ENCODE measurements at places on chromosomes 12 and 14. TPM values are rescaled to one million over a fixed set of nuclear protein-coding genes. Genes with fewer than 3 reads are reported as not detected.
A peak's percentile ranks its signal among the peaks of the same experiment; 100 is the strongest.

The TRPV4 gene
- total RNA-seq, result not detected

The CFAP251 gene
- 1.9 TPM for total RNA-seq

- DNase-seq, result no peak
Measured at GRCh38 chr12:51210690-51211395, 7.0 kb downstream of the POU6F1 start.

GRCh38 chr14:65299826-65300225, 112.7 kb upstream of the FUT8 start:
- DNase-seq, result no peak

GRCh38 chr14:23182372-23183157, 895 bp downstream of the SLC7A8 start:
- peak; percentile 22 for DNase-seq

GRCh38 chr12:53499266-53500141, at the start of gene MAP3K12:
MAP3K12 (minus strand) TSS chr12:53499458; CDS start chr12:53487391, 12,067 bp downstream.
- peak; percentile 72 for DNase-seq

DNA sequence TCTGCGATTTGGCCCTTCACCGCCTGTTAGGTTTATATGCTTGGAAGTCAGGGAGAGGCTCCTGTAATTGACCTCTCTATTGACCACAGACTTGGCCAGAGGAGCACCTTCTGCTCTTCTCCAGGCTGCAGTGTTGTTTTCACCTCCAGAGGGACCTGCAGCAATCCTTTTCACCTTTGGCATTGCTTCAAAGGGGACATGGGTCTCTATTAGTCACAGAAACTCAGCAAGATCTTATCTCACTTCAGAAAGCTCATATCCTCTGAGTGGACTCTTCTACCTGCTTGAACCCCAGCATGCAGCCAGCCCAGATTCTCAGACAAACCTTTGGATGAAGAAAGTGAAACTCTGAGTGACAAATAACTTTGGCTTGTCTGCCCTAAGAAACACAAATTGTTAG, 339.3 kb downstream of the NRXN3 start:
- DNase-seq, result no peak

GRCh38 chr12:29783773-29784666, at the start of gene TMTC1:
TMTC1 (minus strand) TSS chr12:29783942; CDS start chr12:29783751, 191 bp downstream.
- DNase-seq, result no peak

- DNase-seq, result no peak
Measured at GRCh38 chr12:93786656-93787397, 109.7 kb downstream of the CRADD start.

GRCh38 chr12:57782243-57782607, 362 bp upstream of the TSFM start:
- DNase-seq, result no peak

GRCh38 chr12:30959110-30959710, 32.7 kb downstream of the TSPAN11 start:
- no peak for DNase-seq

DNA sequence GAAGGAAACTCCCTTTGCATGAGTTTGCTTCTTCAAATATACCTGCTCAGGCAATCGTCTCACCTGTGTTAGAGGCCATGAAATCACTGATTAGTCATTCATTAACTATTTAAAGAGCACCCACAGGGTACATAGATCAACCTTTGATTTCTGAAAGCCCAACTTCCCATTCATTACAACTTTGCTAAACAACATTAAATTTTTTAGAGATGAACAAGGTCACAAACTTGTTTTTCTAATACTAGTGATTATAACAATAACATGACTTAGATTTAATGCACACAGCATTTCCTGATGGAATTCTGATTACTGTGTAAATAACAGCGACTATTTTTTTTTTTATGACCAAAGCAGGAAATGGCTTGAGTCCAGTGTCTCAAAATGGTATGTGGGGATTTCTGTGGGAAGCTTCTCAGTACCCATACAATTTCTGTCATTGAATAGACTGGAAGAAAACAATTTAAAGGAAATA, 5.4 kb upstream of the ERO1A start:
- DNase-seq, result no peak

DNA sequence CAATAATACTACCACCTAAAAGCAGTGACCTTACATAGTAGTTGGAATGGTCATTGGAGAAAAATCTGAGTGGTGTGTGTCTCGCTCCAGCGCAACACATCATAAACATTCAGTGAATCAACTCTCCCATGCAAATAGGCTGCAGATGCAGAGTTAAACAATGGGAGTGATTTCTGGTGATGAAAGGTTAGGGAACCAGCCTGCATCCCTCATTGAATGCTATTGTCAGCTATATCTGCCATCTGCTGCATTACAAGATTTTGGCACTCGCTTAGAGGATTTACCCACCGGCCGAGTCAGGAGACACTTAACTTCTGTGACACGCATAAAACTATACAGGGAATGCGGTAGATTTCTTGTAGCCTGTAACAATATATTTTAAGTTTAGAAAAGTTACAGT, 900.9 kb downstream of the FLRT2 start:
- no peak for DNase-seq

- peak; percentile 6 for DNase-seq
Measured at GRCh38 chr14:104420990-104421389, 158.6 kb upstream of the C14orf180 start.

- no peak for DNase-seq
Measured at GRCh38 chr12:79255288-79255687, 390.7 kb downstream of the SYT1 start.

DNA sequence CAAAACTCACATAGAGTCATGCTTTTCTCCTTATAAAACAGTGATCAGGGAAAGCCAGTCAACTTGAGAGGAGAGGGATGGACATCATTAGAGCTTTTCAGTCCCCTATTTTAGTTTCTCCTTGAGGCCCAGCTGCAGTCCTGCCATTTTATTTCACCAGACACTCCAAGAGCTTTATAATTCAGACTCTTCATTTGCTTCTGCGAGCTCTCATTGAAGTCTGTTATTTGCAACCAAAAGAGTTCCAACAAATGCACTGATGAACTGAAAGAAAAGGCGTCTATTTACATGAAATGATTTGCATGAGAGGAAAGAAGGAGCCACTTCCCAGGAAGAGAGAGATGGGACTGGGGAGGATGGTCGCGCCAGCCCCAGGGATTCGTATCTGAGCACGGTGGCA, 86.8 kb downstream of the NDUFA12 start:
- DNase-seq, result no peak

DNA sequence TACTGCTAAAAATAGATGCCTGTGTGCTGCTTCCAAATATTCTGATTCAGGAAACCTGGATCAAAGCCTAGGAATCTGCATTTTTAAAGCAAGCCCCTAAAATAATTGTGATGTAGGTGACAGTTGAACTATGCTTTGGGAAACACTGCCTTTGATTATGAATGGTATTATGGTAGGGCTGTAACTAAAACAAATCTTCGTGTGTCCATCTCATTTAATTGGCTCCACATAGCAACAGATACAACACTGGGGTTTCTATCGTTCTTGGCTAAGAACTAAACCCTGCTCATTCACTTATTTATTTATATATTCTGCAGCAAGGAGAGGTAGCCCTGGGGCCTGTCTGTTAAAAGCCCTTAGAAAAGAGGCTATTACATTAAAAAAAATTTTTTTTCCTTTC, 23.0 kb upstream of the ITGA5 start:
- DNase-seq, result no peak

DNA sequence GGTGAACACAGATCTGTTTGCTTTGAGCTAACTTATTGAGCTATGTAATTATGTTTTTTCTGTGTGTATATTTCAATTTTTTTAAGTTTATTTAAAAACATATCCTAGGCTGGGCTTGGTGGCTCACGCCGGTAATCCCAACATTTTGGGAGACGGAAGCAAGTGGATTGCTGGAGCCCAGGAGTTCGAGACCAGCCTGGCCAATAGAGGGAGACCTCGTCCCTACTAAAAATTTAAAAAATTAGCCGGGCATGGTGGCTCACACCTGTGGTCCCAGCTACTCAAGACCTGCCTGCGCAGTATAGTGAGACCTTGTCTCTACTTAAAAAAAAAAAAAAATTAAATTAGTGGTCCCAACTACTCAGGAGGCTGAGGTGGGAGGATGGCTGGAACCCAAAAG, 16.2 kb upstream of the RNASE1 start:
- DNase-seq, result no peak

DNA sequence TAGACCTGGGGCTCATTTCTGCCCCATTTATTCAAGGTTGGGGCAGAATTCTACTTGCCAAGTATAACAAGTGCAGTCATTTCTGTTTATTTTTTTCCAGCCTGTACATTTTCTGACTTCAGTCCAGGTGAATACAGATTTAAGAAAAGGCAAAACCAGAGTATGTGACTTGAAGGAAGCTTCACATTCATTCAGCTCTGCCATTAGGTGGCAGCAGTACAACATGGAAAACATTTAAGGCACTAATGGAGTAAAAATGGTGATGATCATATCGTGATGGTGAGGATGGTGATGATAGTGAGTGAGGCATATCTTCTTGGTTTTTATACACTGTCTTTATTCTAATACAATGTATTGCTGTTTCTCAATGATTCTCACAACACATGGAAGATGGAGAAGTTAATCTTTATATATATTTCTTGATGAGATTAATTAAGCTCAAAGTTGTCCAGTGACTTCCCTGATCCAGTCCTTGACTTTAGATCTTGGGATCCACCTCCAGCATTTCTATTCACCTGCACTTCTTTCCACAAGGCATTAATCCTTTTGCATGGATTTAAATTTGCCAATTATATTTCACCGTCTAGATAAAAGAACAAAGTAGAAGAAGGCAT, 176.7 kb upstream of the SEL1L start:
- no peak for DNase-seq

DNA sequence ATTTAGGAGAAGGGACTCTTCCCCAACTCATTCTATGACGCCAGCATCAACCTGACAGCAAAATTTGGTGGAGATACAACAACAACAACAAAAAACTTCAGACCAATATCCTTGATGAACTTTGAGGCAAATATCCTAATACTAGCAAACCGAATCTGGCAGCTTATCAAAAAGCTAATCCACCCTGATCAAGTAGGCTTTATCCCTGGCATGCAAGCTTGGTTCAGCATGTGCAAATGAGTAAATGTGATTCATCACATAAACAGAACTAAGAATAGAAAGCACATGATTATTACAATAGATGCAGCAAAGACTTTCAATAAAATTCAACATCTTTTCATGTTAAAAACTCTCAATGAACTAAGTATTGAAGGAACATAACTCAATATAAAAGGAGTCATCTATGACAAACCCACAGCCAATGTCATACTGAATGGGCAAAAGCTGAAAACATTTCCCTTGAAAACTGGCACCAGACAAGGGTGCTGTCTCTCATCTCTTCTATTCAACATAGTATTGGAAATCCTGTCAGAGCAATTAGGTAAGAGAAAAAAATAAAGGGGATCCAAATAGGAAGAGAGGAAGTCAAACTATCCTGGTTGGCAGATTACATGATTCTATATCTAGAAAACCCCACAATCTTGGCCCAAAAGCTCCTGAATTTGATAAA, 233.3 kb downstream of the CCDC59 start:
- no peak for DNase-seq

GRCh38 chr12:53099071-53099882, 1.8 kb downstream of the IGFBP6 start:
- DNase-seq, result peak; percentile 90

DNA sequence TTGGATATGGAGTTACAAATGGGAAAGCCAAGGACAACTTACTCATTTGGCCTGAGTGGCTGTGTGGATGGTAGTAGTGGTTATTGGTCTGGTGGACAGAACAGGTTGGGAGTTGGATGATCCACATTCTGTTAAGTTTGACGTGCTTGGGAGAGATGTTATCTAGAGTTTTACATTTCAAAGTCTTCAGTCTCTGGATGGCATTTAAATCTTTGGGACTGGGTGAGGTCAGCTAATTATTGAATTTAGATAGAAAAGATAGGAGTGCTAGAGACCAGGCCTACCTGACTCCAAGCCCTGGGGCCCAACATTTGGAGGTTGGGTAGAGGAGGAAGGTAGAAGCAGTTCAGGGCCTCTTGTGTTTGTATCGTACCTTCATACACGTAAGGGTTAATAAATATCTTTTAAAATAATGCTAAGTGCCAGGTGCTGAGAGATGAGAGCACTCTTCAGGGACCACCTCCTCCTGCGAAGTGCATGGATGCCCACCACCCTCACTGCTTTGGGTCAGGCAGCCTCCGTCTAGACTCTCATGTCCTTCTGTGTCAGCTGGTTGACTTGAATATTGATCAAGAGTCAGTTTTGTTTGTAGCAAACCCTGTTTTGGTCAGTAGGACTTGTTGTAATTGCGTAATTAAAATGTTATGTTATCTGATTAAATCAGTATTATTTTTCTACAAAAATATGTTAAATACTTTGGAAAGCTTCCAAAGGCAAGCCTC, 460.4 kb upstream of the RGS6 start:
- DNase-seq, result no peak

DNA sequence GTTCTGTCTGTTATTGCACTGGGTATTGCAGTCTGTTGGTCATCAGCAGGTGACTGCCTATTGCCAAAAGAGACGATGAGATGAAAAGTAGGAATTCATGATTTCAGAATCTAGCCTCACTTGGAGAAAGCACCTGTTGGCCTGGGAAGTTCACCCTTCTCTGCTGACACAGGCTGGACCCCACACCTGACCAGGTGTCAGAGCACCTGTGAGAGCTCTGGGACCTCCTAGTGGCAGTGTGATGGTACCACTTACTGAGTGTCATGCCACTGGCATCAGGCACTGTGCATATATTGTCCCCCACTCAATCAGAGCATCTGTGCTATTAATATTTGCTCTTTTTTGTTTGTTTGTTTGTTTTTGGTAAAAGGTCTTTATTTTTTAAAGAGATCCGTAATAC, 68.0 kb downstream of the RASSF3 start:
- DNase-seq, result no peak

GRCh38 chr12:122184517-122184916, 1.6 kb downstream of the LRRC43 start:
- no peak for DNase-seq

DNA sequence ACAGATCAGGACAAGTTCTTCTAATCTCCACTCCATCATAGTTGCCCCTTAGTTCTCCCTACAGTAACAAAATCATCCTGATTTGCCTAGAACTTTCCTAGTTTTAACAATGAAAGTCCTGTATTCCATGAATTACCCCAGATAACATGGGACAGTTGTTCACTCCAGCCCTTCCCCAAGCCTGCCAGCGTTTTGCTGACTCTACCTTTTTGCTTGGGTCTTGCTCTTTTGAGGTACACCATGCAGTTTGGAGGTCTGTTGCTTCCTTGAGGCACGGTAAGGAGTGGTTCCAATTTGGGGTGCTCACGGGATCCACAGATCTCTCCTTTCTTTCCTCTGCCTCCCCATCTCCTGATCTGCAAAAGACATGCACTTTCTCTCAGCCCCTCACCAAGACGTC, 61.6 kb upstream of the DYRK2 start:
- DNase-seq, result no peak

GRCh38 chr12:56119361-56119796, 1.3 kb downstream of the ZC3H10 start:
- peak; percentile 67 for DNase-seq

DNA sequence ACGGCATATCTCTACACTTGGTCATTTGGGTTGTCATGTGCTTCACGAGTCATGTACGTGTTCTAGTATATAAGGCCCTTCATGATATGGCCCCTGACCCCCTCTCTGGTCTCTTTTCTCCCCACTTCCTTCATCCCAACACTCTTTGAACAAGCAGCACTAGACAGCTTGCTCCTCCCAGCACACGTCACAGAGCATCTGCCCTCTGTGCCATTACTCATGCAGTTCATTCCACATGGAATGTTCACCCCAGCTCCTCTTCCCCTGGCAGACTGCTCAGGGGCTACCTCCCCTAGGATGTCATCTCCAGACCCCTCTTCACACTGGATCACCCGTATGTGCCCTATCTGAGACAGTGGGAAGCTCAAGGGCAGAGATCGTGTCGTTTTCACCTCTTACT, 14.1 kb upstream of the LRP1-AS start:
- no peak for DNase-seq

All from activated CD4-positive, alpha-beta memory T cell treated with anti-CD3 and anti-CD28 coated beads, Interleukin-2, amount 10 ng/mL, durations not matched to agents 7 days and 5 days (primary cell).